Occipital lobe (tissue), 3 donors: ENCODE measurements at places on chromosomes 7 and 10.

DNA sequence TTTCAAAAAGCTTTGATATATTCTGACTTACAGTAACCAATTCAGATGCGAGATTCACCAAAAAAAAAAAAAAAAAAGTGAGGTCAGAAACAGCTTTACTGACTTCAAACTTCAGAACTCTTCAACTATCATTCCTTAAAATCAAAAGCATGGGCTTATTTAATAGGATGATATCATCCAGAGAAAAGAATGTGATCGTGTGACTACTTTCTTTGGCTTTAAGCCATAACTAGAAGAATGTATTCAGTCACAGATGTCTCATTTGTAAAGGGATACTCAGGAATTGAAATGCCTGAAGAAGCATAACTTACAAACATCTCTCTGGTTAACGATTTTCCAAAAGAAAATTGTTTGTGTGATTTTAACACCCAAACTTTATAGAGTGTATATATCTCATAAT lies 11.5 kb downstream of the TPK1 start:
- no peak for DNase-seq

DNA sequence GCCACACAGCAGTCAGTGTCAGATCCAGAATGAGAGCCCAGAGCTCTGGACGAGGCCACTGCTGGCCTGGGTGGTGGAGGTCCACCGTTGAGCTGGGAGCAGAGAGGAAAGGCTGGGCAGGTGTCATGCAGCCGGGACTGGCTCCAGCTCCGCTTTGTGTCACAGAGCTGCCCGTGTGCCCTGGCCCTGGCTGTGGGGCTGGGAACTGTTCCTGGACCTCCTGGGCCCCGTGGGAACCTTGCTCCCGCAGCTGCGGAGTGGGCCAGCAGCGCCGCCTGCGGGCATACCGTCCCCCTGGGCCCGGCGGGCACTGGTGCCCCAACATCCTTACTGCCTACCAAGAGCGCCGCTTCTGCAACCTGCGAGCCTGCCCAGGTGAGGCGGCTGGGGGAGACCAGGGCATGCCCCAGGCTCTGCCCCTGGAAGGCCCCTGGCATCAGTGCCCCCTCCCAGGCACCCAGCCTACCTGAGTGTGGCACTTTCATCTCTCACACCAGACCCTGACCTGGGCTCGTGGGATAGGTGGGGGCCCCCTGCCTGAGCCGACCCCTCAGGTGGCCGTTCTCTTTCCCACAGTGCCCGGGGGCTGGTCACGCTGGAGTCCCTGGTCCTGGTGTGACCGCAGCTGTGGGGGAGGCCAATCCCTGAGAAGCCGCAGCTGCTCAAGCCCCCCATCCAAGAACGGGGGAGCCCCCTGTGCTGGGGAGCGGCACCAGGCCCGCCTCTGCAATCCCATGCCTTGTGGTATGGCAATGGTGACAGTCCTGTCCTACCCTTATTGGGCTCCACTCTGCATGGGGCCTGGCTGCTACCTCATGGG lies 18.8 kb upstream of the ZNF862 start:
- no peak for DNase-seq

DNA sequence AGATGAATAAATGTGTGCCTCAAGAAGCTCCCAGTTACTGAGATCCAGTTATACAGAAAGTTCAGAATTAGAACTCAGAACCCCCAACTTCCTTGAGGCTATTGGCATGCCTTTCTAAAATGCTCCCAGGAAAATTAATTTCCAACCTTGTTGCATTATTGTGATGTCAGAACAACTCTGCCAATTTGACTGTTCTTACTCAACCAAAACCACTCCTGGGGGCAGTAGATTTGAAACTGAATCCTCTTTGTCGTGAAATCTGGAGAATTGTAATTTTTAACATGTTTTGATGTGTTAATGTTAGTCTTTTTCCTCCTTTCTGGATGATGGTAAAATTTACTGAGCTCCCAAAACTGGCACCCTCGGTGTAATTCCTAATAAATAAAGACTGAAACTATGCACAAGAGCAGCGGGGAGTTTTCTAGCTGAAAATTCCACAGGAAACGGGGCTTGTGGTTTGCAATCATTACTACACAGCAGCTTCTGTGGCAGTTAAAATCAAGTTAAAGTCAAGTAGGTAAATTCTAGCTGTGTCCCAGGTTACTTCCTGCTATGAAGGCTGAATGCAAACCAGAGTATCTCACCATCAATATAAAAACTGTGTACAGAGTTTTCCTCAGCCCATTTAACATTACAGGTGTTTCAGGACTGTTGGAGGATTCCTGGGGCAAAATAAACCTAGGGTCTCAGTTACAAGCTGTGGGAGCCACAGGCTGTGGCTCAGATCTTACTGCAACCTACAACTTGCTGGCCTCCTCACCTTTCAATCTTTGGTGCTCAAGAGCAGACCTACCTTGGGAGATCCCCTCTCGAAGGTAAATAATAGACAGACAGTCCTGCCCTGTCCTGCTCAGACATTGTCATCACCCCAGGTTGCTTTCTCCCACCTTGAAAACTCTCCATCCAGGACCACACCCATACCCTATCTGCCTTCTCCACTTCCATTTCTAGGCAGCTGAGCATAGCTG lies 156.3 kb upstream of the KMT2E start:
- no peak for DNase-seq

DNA sequence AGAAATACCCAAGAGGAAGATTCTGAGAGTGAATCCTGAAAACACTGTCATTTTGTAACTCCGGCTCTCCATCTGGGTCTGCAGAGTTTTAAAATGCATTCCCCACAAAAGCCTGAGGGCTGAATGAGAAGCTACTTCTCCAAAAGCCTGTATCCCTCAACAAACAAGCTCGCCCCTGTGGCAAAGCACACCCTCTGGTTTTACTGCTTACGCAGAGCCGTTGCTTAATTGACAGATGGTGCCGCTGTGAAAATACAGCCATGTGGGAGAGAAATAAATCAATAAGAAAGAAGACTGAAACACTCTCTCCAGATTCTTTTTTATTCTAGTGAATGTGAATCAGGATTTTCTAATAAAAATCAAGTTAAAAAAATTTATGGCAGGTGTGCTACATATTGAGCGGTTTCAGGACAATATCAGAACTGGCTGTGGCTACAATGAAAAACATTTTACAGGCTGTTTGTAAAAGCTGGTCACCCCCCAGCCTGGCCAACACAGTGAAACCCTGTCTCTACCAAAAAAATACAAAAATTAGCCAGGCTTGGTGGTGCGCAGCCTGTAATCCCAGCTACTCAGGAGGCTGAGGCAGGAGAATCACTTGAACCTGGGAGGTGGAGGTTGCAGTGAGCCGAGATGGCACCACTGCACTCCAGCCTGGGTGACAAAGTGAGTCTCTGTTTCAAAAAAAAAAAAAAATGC lies 32.5 kb downstream of the C7orf33 start:
- DNase-seq = no peak

- no peak for DNase-seq
Observed at GRCh38 chr7:116188-116981, 76.0 kb upstream of the FAM20C start.

DNA sequence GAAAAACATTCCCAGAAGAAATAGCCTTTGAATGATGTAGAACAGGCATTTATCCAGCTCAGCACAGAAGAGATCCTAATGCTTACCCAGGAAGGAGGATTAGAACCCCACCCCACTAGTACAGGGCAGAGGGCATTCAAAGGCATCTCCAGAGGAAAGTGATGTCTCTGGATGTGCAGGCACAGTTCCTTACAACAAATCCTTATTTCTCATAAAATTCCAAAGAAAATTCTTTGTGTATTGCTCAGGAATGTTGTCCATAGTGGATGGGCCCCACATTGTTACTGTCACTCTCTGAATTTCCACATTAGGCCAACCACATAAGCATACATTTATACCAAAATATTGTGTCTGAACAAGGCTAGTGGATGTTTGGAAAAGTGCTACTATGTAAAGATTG lies 243.0 kb downstream of the ADRA2A start:
- DNase-seq = no peak

DNA sequence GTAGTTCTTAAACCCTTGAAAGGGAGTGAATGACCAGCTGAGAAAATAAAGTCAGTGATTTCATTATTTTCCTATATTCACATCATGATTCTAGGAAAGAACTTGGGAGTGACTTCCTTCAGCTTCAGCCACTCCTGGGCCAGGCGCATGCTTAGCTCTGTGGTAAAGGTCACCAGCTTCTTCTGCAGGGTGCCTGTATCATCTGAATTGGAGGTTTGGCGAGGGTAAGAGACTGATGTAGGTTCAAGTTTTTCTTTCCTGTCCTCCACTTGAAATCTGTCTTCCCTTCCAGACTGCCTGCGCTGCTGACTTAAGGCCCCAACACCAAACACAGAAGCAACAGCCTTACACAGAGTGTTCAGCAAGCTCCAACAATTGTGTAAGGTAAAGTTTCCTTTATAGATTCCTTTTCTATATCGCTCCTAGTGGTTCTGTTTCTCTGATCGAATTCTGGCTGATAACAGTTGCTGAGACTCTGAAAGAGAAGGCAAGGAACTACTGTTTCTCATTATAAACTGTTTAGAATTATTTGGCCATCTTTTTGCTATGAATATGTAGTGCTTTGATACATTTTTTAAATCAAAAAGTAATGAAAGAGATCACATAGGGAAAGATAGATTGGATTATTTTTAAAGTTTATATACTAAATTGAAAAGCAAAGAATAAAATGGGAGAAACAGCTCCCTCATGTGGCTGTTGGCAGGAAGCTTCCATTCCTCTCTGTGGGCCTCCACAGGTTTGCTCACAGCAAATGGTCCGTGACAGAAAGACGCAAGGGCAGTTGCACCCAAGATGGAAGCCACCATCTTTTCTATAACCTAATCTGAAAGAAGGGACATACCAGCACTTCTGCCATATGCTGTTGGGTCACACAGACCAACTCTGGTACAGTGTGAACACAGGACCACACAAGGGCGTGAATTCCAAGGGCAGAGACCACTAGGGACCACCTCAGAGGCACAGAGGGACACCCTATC lies 14.0 kb downstream of the GATAD1 start:
- DNase-seq = no peak
